ENCODE measurements at places on chromosomes 12 and 14.

- no peak for DNase-seq
Measured at GRCh38 chr12:105888696-105889095, 250.1 kb downstream of the NUAK1 start.

DNA sequence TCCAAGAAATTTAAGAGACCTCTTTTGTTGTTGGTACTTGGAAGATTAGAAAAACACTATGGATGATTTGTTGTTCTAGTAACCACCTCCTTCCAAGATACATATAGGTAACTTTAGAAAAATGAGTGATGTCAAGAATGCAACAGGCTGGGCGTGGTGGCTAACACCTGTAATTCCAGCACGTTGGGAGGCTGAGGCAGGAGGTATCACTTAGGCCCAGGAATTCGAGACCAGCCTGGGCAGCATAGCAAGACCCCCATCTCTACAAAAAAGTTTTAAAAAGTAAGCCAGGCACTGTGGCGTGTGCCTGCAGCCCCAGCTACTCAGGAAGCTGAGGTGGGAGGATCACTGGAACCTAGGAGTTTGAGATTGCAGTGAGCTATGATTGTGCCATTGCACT lies 97.8 kb downstream of the PCNX1 start:
- DNase-seq, result no peak

DNA sequence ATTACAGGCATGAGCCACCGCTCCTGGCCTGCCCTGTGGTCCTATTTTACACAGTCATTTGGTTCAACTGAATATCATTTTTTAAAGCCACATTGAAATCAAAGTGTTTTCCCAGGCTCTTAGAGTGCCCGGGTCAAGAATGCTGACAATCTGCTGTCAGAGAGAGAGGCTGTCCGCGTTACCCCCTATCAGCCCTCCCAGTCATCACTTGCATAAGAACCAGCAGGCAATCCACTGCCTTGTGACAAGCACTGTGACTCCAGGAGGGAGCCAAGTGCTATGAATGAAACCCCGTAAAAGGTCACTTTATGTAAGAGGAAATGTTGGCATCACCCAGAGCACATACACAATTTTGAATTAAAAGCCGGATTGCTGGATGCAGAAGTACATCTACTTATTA lies 13.5 kb downstream of the PHLDA1 start:
- DNase-seq, result no peak

DNA sequence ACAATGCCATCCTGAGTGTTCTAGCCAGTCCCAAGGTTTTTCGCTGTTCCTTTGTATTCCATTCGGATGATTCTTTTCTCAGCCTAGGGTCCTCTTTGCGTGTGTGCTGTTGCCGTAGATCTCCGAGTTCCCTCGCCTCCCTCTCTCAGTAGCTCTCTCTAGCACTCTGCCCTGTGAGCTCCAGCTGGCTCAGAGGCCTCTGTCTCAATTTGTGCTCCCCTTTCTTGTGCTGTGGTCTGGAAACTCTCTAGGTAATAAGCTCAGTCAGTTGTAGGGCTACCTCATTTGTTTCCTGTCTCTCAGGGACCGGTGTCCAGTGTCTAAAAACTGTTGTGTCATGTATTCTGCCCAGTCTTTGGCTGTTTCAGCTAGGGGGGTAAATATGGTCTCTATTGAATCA lies 179.3 kb downstream of the PCNX1 start:
- no peak for DNase-seq

Data from stimulated activated CD4-positive, alpha-beta T cell treated with anti-CD3 and anti-CD28 coated beads, TNF-alpha, amount 100 ng/mL, for 1 hour (primary cell).